Fibroblast of skin of abdomen (primary cell): ENCODE measurements at places on chromosomes 4 and X.
A peak's percentile ranks its signal among the peaks of the same experiment; 100 is the strongest.

- DNase-seq = no peak
Observed at GRCh38 chr4:128155231-128155855, 94.2 kb downstream of the LARP1B start.

- no peak for DNase-seq
Observed at GRCh38 chr4:88110826-88111225, 47.6 kb downstream of the ABCG2 start.

- DNase-seq = no peak
Observed at GRCh38 chr4:113564493-113564892, 197.0 kb downstream of the CAMK2D start.

- no peak for DNase-seq
Observed at GRCh38 chr4:38512840-38513239, 151.2 kb upstream of the KLF3 start.

- DNase-seq = no peak
Observed at GRCh38 chr4:958314-958665, 15.1 kb downstream of the DGKQ start.

- no peak for DNase-seq
Observed at GRCh38 chr4:2248044-2248780, 6.3 kb upstream of the HAUS3 start.

DNA sequence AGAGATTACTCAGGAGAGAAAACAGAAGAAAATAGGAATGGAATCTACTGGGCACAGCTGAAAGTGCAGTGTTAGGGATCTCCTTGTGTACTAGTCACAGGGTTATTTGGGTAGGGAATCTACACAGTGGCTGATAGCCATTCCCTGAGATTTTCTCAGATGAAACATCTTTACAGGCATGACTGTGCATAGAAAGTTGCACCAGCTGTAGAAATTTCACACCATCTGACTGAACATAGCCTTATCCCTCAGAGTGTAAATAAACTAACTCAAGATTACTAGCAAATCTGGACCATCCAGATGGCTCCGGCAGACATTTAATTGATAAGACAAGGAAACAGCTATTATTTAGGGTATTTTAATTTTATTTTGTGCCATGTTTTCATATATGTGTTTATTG is 2053.5 kb upstream of the TENM3 start:
- peak; percentile 0 for DNase-seq
